ENCODE measurements at places on chromosomes 3 and 15.

GRCh38 chr15:60121845-60122244 is 117.7 kb downstream of the FOXB1 start:
- no peak for DNase-seq

DNA sequence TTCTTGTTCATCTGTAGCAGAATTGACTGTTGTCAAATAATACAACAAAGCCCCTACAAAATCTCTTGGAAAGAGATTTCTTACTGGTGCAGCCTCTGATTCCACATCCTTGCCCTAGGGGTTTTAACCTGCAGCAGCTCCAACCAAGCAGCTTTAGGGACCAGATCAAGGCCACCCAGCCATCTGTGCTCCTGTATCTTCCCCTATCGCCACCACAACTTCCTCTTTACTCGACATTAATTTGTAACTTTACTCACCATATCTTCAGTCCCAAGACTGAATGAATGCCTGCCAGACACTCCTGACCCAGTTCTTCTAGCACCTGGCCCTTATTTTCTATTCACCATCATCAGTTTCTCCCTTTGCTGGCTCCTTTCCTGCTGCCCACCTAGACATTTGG is 156.6 kb upstream of the IL12A start:
- no peak for DNase-seq

GRCh38 chr3:69082805-69083204 is 1.9 kb upstream of the ARL6IP5 start:
- DNase-seq, result peak; percentile 56

- peak; percentile 20 for DNase-seq
These were observed 41.2 kb downstream of the PTPN23 start for GRCh38 chr3:47421741-47422649.

DNA sequence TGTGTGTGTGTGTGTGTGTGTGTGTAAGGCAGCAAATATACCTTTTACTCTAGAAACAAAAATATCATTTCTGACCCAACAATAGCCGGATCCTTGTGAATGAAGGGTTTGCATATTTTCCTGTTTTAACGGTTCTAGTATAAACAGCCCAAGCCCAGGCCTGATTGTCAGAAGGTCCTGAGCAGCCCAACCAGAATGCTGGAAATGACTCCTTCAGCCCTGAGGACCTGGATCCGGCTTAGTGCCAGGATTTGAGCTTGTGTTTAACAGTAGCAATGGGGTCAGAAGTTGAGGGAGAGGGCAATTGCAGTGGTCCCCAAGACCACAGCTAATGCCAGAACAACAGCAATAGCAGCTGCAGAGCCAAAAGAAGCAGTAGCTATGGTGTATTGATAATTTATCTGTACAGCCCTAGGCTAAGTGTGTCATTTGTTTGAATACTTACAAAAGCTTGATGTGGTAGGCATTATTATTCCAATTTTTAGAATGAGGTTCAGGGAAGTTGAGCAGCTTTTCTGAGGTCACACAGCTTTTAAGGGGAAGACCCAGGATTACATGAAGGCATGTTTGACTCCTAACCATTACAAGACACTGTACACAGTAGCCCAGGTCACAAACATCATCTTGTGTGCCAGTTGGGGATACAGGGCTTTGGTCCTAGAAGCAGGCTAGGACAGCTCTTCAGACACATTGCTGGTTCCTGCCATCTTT is 12.8 kb downstream of the FOXL2 start:
- no peak for DNase-seq

DNA sequence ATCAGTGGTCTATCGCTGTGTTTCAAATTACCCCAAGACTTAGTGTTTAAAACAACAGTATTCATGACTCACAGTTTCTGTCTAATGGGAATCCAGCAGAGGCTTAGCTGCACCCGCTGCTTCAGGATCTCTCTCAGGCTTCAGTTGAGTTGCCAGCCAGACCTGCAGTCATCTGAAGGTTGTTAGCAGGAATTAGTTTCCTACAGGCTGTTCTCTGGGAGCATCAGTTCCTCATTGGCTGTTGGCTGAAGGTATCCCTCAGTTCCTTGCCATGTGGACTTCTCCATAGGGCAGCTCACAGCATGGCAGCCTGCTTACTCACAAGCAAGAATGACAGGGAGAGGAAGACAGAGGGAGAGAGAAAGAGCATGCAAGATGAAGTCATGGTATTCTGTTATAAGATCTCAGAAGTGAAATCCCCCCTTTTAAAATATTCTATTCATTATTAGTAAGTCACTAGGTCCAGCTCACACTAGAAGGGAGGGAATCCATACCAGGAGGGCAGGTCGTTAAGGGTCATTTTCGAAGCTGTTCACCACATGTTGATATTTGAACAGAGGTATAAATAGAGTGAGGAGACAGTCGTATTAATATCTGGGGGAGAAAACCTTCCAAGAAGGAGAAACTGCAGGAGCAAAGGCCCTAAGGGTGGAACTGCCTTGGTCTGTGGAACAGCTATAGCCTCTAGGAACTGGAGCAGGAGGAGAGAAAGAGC is 473.9 kb upstream of the PPP2R3A start:
- DNase-seq, result no peak

GRCh38 chr3:38646062-38646461 is 3.4 kb downstream of the SCN5A start:
- no peak for DNase-seq

DNA sequence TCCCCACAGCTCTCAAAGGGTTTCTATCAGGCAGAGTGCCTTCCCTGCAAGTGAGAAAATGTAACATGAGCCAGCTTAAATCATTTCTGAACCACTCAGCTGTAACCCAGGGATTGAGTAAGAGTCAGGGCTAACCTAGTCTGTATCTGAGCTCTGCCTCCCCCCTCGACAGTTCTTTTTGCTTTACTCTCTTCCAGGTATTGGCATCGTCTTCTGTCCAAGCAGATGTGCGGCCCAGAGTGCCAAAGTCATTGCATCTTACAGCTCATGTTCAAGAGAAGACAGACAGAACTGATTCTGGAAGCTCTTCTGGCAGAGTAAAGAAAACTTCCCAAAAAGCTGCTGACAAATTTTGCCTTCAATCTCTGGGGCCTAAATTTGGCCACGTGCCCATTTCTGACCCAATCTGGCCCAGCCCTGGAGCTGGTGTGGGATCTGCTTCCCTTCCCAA is 74.8 kb downstream of the ABHD5 start:
- DNase-seq, result no peak

GRCh38 chr15:85913461-85913860 is 118.7 kb upstream of the KLHL25 start:
- DNase-seq, result no peak

GRCh38 chr3:195762249-195762585 is 41.4 kb downstream of the MUC20 start:
- no peak for DNase-seq

DNA sequence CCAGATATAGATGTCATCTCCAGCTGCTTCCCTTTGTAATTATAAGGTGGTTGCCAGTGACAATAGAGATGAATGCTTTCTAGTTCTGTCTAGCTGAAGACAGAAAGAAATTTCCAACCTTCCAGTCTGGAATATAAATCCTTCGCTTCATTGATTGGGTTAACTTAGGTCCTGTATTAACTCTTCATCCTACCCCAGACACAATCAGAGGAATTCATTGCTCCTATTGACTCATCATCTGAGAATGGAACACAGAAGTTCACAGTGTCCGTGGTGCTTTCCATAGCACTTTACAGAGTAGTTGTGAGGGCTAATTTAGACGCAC is 241.4 kb downstream of the NFKBIZ start:
- DNase-seq, result no peak

DNA sequence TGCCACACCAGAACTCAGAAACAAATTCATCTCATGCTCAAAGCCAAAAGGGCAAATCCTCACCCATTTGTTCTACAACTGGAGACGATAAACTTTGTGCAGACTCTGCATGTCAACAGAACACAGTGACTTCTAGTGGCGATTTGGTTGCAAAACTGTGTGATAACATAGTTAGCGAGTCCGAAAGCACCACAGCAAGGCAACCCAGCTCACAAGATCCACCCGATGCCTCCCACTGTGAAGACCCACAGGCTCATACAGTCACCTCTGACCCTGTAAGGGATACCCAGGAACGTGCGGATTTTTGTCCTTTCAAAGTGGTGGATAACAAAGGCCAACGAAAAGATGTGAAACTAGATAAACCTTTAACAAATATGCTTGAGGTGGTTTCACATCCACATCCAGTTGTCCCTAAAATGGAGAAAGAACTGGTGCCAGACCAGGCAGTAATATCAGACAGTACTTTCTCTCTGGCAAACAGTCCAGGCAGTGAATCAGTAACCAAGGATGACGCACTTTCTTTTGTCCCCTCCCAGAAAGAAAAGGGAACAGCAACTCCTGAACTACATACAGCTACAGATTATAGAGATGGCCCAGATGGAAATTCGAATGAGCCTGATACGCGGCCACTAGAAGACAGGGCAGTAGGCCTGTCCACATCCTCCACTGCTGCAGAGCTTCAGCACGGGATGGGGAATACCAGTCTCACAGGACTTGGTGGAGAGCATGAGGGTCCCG is 199.7 kb downstream of the AKAP13 start:
- DNase-seq, result no peak
